T-helper 2 cell treated with Interferon-gamma antibody and Interleukin-4, amounts not matched to agents 5 μg/mL and 100 μg/mL, for 36 hours (primary cell): ENCODE measurements at places on chromosomes 7 and 10.

DNA sequence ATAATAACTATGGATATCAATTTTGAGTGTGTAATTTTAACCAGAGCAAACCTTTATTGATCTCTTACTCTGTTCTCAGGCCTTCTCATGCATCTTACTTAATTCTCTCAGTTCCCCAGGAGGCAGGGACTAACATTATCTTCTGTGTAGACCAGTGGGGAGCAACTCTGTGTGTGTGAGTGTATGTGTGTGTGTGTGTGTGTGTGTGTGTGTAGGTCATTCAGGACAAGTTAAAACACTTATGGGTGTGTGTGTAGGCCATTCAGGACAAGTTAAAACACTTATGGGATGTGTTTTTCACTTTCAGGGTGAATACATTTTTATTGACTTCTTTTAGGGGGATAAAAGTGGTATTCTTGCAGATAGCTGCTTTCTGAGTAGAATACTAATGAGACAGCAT lies 145.0 kb downstream of the ADAM12 start:
- no peak for DNase-seq
- H3K36me3 ChIP-seq = no peaks in the 10 kb centered on the region
- no peak overlapping the region for H3K4me3 ChIP-seq
- H3K27ac ChIP-seq = no peak overlapping the region
- H3K4me1 ChIP-seq = no peaks in the 10 kb centered on the region

DNA sequence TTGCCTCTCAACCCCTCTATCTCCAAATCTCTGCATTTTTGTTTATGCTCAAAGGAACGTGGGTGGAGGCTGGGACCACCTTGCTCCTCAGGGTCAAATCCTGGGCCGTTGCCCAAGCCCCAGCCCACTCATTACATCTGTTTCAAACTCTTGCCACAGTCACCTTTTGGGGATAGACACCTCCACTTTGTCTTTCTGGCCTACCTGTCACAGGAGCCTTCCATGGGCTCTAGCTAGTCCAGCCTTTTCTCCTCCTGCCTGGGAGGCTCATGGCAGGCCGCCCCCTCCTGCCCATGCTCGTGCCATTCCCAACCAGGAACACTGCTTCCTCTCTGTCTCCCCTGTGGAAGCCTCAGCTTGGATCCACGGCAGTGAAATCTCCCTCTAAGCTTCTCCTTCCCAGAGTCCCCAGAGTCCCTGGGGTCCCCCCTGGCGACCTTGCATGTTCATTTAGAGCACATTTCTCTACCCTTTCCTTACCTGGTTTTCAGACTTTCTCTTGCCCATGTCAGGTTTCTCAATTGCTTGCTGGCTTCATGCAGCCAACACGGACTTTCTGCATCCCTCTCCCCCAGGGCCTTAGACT lies 2.5 kb upstream of the ADAMTS14 start:
- peaks cover 6% of the 10 kb centered on the region for H3K4me1 ChIP-seq
- no peak for DNase-seq
- H3K36me3 ChIP-seq = no peaks in the 10 kb centered on the region
- H3K27ac ChIP-seq = no peak overlapping the region

DNA sequence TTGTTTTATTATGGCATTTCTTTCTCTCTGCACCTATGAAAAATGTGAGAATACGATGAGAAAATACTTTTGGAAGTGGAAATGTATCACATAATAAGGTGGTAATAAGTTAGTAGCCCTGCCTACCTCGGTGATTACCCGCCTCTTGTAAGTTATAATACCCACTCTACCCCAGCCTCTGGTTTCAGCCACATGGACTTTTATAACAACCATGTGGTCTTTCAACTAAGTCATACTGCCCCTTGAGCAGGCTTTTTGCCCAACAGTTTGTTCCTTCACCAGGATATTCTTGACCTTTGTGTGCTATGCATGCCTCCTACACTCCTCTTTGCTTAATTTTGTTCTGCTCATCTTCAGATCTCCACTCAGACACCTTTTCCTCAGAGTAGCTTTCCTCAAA lies 470.6 kb upstream of the ZWINT start:
- H3K36me3 ChIP-seq = no peaks in the 10 kb centered on the region
- no peaks in the 10 kb centered on the region for H3K4me1 ChIP-seq
- no peak overlapping the region for H3K27ac ChIP-seq
- no peak overlapping the region for H3K4me3 ChIP-seq

GRCh38 chr10:88794731-88795130 lies 7.8 kb upstream of the LIPM start:
- H3K27ac ChIP-seq = no peak overlapping the region
- H3K4me1 ChIP-seq = peaks cover 17% of the 10 kb centered on the region
- peaks cover 35% of the 10 kb centered on the region for H3K27me3 ChIP-seq
- no peaks in the 10 kb centered on the region for H3K36me3 ChIP-seq

DNA sequence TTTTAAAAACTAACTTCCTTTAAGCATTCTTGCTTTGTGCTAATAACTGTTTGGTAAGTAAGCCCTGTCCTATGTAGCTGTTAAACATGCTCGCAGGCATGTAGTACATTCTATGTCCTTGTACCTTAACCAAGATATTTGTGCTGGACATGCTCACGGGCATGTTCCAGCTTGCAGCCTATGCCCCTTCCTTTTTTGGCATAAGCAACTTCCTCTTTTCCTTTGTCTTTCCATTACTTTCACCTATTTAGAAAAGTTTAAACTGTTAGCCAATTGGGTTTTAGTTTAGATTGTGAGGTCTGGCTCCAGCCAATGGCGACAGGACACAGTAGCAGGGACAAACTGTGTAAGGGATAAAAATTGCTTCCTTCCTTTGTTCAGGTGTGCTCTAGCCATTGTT lies 14.4 kb upstream of the APBB1IP start:
- H3K4me1 ChIP-seq = peaks cover under 1% of the 10 kb centered on the region
- no peak overlapping the region for H3K27ac ChIP-seq
- peaks cover 7% of the 10 kb centered on the region for H3K27me3 ChIP-seq
- H3K36me3 ChIP-seq = no peaks in the 10 kb centered on the region
- H3K4me3 ChIP-seq = no peak overlapping the region
- DNase-seq = no peak

DNA sequence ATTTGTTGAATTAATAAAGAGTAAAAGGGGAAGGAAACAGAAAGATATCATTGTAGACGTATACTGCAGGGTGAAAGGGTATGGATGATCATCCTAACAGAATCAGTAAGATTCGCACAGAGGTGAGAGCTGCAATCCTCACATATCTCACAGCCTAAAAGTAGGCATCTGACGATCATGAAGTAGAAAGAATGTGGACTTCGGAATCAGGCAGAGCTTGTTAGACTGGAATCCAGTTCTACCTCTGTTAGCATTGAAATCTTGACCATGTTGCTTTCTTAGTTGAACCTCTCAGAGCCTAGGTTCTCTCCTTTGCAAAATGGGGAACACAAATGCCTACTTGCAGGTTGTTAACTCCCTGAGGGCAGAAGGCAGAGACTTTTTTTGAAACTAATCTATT lies 320.0 kb upstream of the C7orf33 start:
- H3K27ac ChIP-seq = no peak overlapping the region
- no peaks in the 10 kb centered on the region for H3K4me1 ChIP-seq
- H3K4me3 ChIP-seq = no peak overlapping the region
- no peaks in the 10 kb centered on the region for H3K27me3 ChIP-seq
- no peak for DNase-seq

DNA sequence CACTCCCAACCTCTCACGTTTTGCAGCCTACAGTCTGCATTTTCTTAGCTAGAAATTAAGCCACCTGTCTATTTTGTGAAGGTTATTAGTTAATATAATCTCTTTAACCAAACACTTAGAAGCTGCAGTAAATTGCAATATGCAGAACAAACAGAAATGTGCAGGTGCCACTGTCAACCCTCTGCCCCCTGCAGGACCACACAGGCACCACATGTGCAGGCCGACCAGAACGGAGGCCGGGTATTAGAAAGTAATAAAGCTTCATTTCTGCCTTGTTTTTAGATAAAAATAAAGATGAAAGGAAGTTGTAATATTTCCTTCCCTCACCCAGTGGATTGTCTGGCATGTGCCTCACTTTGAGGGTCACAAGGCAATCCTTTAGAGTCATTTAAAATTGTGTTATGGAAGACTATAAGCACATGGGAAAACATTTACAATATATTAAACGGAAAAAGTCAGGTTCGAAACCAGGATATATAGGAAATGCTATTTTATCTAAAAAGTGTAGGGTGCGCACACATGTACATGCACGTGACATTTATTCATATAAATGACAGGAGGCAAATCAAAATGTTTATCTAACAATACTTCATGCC lies 158.2 kb downstream of the ARHGAP12 start:
- no peak for DNase-seq
- no peak overlapping the region for H3K4me3 ChIP-seq
- no peaks in the 10 kb centered on the region for H3K27me3 ChIP-seq
- no peaks in the 10 kb centered on the region for H3K4me1 ChIP-seq
- H3K36me3 ChIP-seq = no peaks in the 10 kb centered on the region
- H3K27ac ChIP-seq = no peak overlapping the region

- no peaks in the 10 kb centered on the region for H3K4me1 ChIP-seq
- no peak for DNase-seq
- H3K4me3 ChIP-seq = no peak overlapping the region
- H3K27ac ChIP-seq = no peak overlapping the region
- peaks cover 11% of the 10 kb centered on the region for H3K27me3 ChIP-seq
Observed at GRCh38 chr7:25476863-25477499, 248.7 kb upstream of the NPVF start.

DNA sequence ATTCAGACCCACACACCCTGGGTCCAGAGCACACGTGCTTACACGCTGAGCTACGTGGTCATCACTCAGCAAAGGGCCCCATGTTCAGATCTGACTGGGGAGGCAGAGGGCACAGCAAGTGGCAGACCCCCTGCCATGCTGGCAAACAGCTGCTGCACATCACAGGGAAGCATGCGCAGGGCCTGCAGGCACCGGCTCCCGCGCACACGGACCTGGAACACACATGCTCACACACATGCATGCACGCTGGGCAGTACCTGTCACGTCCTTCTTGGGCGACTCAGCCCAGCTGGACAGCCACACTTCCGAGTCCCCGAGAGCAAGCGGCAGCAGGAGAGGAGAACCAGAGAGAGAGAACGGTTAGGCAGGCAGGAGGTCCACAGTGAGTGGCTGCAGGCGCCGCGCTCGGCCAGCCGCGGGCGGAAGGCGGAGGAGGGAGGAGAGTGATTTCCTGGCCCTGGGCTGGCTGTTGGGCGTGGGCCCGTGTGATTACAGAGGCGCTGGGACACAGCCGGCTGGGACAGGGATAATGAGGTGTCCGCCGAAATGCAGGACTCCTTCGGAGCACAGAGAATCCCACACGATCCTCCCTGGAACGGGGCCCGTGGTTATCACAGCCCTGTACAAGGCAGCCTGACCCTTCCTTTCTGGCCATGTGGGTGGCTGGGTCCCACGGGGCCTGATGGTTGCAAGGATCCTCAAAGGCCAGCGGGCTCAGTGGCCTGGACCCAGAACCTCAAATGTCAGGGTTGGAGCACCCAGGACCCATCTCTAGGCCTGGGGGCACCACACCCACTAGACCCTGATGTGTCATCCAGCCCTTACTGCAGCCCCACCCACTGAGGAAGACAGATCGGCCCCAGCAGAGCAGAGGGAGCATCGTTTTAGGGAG lies 175.1 kb downstream of the NEURL1 start:
- peak overlapping the region; percentile 67 for H3K4me3 ChIP-seq
- peaks cover 3% of the 10 kb centered on the region for H3K36me3 ChIP-seq
- H3K4me1 ChIP-seq = peaks cover 12% of the 10 kb centered on the region
- H3K27me3 ChIP-seq = no peaks in the 10 kb centered on the region
- no peak for DNase-seq

GRCh38 chr10:130255777-130256176 lies 119.6 kb downstream of the GLRX3 start:
- no peak for DNase-seq
- no peak overlapping the region for H3K4me3 ChIP-seq
- no peaks in the 10 kb centered on the region for H3K4me1 ChIP-seq

- H3K27ac ChIP-seq = no peak overlapping the region
- H3K4me3 ChIP-seq = no peak overlapping the region
- H3K27me3 ChIP-seq = no peaks in the 10 kb centered on the region
- H3K4me1 ChIP-seq = no peaks in the 10 kb centered on the region
Observed at GRCh38 chr10:130926442-130926841, 385.1 kb downstream of the TCERG1L start.

DNA sequence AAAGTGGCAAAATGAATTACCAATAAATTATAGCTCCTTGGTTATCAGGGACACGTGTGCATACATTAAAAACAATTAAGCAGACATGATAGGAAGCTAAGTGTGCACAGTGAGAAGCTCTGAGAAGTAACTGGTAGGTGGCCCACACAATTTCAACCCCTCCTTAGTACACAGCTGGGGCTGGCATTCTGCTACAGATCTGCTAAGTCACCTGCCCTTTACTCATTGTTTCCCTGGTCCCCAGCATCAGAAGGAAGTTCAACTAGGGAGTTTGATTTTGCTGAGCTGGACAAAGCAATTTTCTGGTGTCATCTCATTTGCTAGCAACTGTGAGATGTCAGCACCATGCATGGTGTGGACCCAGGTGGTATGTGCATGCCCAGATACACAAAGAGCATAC lies 424.1 kb upstream of the NPVF start:
- H3K4me1 ChIP-seq = peaks cover 9% of the 10 kb centered on the region
- peaks cover under 1% of the 10 kb centered on the region for H3K27me3 ChIP-seq
- H3K36me3 ChIP-seq = no peaks in the 10 kb centered on the region
- no peak overlapping the region for H3K4me3 ChIP-seq
- no peak overlapping the region for H3K27ac ChIP-seq

GRCh38 chr10:101709359-101710058 lies 14.5 kb upstream of the FBXW4 start:
- DNase-seq = no peak
- H3K27ac ChIP-seq = no peak overlapping the region
- peaks cover 11% of the 10 kb centered on the region for H3K4me1 ChIP-seq
- H3K27me3 ChIP-seq = peaks cover 69% of the 10 kb centered on the region

DNA sequence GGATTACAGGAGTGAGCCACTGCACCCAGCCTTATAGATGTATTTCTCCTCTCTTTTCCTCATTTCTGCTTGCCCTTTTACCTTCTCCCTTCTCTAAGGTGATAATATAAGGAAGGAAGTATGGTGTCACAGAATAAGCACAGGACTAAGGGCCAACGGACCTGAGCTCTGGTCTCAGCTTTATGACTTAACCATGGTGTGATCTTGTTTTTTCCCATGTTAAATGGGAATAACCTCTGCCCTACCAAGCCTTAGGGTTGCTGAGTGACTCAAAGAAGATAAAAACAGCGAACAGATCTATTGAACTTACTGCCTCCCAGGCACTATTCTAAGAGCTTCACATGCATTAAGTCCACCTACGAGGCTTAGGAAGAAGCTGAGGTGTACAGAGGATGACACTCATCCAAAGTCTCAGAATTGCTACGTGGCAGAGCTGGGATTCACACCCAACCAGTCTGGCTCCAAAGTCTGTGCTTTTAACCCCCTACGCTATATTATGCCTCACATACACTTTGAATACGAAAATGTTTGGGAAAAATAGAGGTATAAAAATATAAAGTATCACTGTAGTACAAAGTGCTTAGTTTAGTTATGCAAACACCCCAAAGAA lies 5.6 kb downstream of the UROS start:
- H3K27me3 ChIP-seq = no peaks in the 10 kb centered on the region
- H3K36me3 ChIP-seq = peaks cover 8% of the 10 kb centered on the region
- no peak for DNase-seq
- H3K4me3 ChIP-seq = no peak overlapping the region
- H3K27ac ChIP-seq = no peak overlapping the region

GRCh38 chr10:64813391-64813790 lies 1292.2 kb downstream of the REEP3 start:
- no peaks in the 10 kb centered on the region for H3K4me1 ChIP-seq
- no peak for DNase-seq
- no peak overlapping the region for H3K27ac ChIP-seq
- H3K4me3 ChIP-seq = no peak overlapping the region
- H3K36me3 ChIP-seq = no peaks in the 10 kb centered on the region

GRCh38 chr7:114298011-114298410 lies 116.6 kb upstream of the FOXP2 start:
- no peaks in the 10 kb centered on the region for H3K27me3 ChIP-seq
- H3K4me1 ChIP-seq = no peaks in the 10 kb centered on the region
- H3K4me3 ChIP-seq = no peak overlapping the region
- no peaks in the 10 kb centered on the region for H3K36me3 ChIP-seq
